ENCODE measurements at places on chromosomes 2 and 18. TPM values are rescaled to one million over a fixed set of nuclear protein-coding genes. Genes with fewer than 3 reads are reported as not detected.
A peak's percentile ranks its signal among the peaks of the same experiment; 100 is the strongest.

DNA sequence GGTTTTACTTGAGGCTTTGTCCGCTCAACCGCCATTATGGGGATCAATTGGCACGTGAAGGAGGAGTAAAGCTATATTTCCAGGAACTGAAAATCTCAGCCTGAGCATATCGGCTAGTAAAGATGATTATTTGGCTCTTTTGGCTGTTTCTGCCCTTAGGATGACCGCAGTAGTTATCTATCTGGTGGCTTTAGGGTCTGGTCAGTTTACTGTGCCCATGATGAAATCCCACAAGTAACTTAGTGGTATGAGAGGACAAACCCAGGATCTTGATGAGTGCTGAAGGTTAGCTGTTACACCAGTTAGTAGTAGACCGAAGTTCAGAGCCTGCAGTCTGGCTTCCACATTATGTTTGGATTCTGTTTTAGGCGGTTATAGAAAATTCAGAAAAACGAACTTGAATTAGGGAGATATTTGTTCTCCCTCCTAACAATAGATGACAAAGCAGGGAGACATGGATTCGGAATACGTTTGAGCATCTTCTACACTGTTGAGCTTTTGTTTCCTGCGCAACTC, 1.2 kb downstream of the MAT2A start:
- peaks cover 16% of the 10 kb centered on the region for H3K4me1 ChIP-seq
- H3K27me3 ChIP-seq, result no peaks in the 10 kb centered on the region
- peaks cover 38% of the 10 kb centered on the region for H3K36me3 ChIP-seq
- H3K4me3 ChIP-seq, result peak overlapping the region; percentile 65
- DNase-seq, result peak; percentile 26

DNA sequence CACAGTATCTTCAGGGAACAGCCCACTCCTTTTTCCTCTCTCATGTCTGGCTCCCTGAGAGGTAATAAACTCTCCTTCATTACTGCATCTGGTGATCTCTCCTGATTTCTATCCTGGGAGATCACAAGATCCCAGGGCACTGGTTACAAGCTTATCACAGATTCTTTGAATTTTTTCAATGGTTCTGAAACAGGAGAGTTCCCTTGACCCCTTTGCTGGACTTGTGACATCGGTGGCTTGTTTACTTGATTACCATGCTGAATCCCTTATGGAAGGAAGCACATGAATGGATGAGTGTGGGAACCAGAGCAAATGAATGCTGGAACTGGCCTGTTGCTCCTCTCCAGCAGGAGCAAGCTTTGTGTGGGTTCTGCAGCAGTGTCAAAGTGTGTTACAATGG, 67.2 kb upstream of the HNMT start:
- no peaks in the 10 kb centered on the region for H3K27me3 ChIP-seq
- no peaks in the 10 kb centered on the region for H3K36me3 ChIP-seq
- DNase-seq, result no peak
- no peak overlapping the region for H3K4me3 ChIP-seq

DNA sequence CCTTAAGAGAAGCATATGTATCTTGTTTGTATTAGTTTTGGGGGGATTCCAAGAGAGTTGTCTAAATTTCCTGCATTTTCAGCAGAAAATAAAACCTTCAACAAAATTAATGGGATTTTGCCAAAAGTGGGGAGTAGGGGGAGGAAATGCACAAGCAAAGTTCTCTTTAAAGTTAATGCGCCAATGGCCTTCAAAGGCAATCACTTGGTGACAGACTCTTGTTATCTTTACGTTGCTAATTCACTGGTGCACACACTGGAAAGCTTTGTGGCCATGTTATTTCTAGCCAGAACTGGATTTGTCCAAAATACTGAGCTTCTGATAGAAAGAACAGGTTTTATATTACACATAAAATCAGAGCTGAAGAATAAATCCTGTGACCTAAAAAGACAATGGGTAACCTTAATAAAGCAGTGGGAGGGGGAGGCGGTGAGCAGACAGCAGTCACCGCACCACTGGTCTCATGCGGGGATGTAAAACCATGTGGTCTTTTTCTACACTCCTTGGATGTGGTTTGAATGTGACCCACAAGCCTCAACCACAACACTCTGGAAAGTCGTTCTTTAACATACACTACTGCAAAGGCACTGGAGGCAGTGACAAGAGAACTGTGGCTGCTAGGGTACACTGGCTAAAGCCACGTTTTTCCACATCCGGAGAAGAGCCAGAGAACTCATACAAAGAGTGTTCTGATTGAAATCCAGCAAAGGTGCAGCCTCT, 176.9 kb upstream of the SMAD7 start:
- no peak overlapping the region for H3K27ac ChIP-seq
- no peak overlapping the region for H3K4me3 ChIP-seq

DNA sequence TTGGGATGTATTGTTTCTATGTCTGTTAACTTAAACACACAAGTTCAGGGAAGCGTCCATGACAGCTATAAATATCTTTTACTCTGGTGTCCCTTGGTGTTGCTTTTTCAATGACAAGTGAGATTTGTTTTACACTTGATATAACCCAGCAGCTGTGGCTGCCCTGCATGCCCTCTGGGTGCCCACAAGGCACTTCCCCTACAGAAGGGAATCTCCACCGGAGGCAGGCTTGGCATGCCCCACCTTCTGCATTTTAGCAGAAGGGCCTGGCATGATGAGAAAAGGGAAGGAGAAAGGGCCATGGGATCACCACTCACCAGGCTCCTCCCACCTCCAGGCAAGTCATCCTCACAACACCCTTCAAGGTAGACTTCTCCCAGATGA, 68.7 kb downstream of the TMEM247 start:
- H3K4me1 ChIP-seq, result peaks cover 5% of the 10 kb centered on the region
- H3K27ac ChIP-seq, result no peak overlapping the region
- no peak for DNase-seq

- H3K27me3 ChIP-seq, result no peaks in the 10 kb centered on the region
- DNase-seq, result no peak
- peaks cover 2% of the 10 kb centered on the region for H3K36me3 ChIP-seq
- H3K4me3 ChIP-seq, result no peak overlapping the region
- H3K27ac ChIP-seq, result no peak overlapping the region
Observed at GRCh38 chr18:80167331-80167730, 58.3 kb downstream of the ADNP2 start.

DNA sequence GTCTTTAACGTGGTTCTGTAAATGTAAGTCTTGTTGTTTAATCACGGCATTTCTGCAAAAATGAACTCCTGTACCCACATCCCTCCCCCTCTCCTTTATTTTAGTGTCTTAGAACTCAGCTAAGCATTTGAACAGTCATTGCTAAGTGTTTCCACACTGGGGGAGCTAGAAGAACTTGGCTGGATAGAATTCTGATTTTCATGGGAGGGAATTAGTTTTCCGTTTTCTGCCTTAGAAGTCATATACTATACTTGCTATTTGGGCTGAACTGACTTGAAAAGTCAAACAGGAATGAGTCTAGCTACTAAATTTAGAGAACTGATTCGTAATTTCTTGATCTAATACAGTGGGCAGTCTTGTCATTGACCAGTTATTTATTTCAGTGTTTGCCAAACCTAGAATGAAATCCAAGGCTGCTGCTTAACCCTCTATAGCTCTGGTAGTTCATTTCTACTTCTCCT, 61.1 kb downstream of the FMNL2 start:
- no peaks in the 10 kb centered on the region for H3K4me1 ChIP-seq
- H3K36me3 ChIP-seq, result no peaks in the 10 kb centered on the region
- no peak overlapping the region for H3K4me3 ChIP-seq
- DNase-seq, result no peak

- H3K36me3 ChIP-seq, result no peaks in the 10 kb centered on the region
- H3K4me3 ChIP-seq, result no peak overlapping the region
- H3K27ac ChIP-seq, result no peak overlapping the region
- peaks cover 7% of the 10 kb centered on the region for H3K27me3 ChIP-seq
- no peak for DNase-seq
Observed at GRCh38 chr2:234048049-234048448, 2.5 kb upstream of the SPP2 start.

DNA sequence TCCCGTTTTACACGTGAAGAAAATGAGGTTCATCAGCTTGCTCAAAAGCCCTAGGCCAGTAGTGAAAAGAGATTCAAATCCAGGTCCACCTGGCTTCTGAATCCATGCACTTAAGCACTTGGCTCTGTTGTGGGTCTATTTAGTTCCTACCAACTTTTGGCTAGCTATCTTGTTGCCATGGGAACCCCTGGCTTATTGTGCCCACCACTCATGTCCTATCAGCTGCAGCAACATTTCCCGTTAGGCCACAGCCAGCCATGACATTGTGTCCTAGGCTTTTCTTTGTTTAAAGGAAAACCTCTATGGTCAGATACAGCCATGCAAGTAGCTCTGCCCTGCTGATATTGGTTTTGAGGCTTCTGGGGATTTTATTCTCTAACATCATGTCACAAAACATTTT, 49.8 kb downstream of the PLEK start:
- no peaks in the 10 kb centered on the region for H3K27me3 ChIP-seq
- no peak overlapping the region for H3K4me3 ChIP-seq
- H3K4me1 ChIP-seq, result no peaks in the 10 kb centered on the region
- DNase-seq, result no peak
- no peak overlapping the region for H3K27ac ChIP-seq

The ABCG5 gene
- 35.8 TPM for polyA plus RNA-seq

The BCL11A gene
- polyA plus RNA-seq, result 28.2 TPM

The FBXO36 gene
- polyA plus RNA-seq, result 2.6 TPM

GRCh38 chr2:65050931-65051330, 5.3 kb upstream of the CEP68 start:
- no peaks in the 10 kb centered on the region for H3K27me3 ChIP-seq
- no peak overlapping the region for H3K27ac ChIP-seq
- H3K4me3 ChIP-seq, result no peak overlapping the region
- H3K4me1 ChIP-seq, result peaks cover 6% of the 10 kb centered on the region
- no peak for DNase-seq

DNA sequence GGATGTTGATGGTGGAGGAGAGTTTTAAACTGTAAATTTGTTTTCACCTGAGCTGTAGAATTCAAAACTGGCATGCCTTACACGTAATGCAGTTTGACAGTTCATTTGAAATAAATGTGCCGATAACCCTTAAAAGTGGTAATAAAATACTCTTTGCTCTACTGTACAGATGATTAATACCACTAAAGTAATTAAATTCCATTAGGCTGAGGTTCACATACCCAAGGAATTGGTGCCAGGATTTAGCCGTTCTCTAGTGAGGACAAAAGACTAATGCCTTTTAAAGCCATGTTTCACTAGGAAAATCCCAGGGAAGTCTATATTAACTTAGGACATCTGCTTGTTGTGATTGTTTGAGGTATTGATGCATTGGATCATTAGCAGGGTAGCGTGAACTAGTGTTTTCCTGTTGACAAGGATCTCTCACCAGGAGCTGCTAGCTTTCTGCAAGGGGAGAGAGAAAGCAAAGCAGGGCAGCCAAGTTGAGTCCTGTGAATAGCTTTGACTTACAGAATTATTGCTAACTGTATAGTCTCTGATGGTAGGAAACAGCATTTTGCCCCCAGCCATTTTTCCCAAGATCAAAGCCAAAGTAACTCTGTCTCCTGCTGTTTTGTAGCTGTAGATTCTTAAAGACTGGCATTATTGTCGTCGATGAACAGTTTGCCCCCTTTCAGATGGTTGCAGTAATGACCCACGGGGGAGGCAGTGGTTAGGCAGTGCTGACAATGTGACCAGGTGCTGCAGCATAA, 280.9 kb upstream of the FANCL start:
- H3K27ac ChIP-seq, result no peak overlapping the region
- H3K27me3 ChIP-seq, result no peaks in the 10 kb centered on the region
- DNase-seq, result no peak
- H3K4me1 ChIP-seq, result no peaks in the 10 kb centered on the region
- H3K36me3 ChIP-seq, result no peaks in the 10 kb centered on the region
- H3K4me3 ChIP-seq, result no peak overlapping the region

- no peaks in the 10 kb centered on the region for H3K4me1 ChIP-seq
- no peaks in the 10 kb centered on the region for H3K27me3 ChIP-seq
- DNase-seq, result no peak
- H3K4me3 ChIP-seq, result no peak overlapping the region
Observed at GRCh38 chr2:211114826-211115455, 558.5 kb downstream of the CPS1 start.

- no peaks in the 10 kb centered on the region for H3K27me3 ChIP-seq
- H3K4me3 ChIP-seq, result no peak overlapping the region
- H3K4me1 ChIP-seq, result peaks cover 7% of the 10 kb centered on the region
- DNase-seq, result no peak
- H3K36me3 ChIP-seq, result no peaks in the 10 kb centered on the region
- H3K27ac ChIP-seq, result no peak overlapping the region
Observed at GRCh38 chr18:3422905-3423304, 27.1 kb upstream of the TGIF1 start.

The KCNJ3 gene
- polyA plus RNA-seq, result 9.9 TPM

DNA sequence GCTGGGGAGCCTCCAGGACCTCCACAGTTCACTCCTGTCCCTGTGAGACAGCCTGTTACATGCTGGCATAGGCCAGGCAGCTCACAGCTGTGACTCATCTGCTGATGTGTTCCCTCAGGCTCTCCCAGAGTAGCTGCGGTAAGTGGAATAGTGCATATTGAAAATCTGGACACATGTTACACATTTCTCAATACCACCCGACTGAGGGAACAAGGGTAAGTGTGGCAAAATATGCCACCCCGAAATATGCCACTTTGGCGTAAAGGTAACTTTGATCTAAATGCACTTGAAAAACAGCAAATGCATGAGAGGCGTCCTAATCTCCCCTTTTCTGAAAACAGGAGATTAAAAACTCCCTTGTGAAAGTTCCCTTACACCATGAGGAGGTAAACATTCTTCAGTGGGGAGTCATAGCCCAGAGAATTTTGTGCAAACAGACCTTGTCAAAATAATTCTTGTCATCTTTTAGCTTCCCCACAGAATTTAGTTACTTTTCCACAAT, 557.9 kb downstream of the CCDC85A start:
- H3K4me3 ChIP-seq, result no peak overlapping the region
- H3K27ac ChIP-seq, result no peak overlapping the region
- no peaks in the 10 kb centered on the region for H3K36me3 ChIP-seq
- H3K4me1 ChIP-seq, result no peaks in the 10 kb centered on the region
- DNase-seq, result no peak

GRCh38 chr2:40032650-40033319, 253.7 kb upstream of the THUMPD2 start:
- H3K27me3 ChIP-seq, result no peaks in the 10 kb centered on the region
- H3K4me1 ChIP-seq, result no peaks in the 10 kb centered on the region
- DNase-seq, result no peak
- no peak overlapping the region for H3K4me3 ChIP-seq
- no peak overlapping the region for H3K27ac ChIP-seq

The EGR4 gene
- polyA plus RNA-seq, result 0.04 TPM

- H3K4me1 ChIP-seq, result peaks cover 4% of the 10 kb centered on the region
- no peak overlapping the region for H3K4me3 ChIP-seq
- no peak for DNase-seq
- H3K27ac ChIP-seq, result no peak overlapping the region
- H3K27me3 ChIP-seq, result peaks cover 71% of the 10 kb centered on the region
Observed at GRCh38 chr2:26564121-26564644, 77.0 kb downstream of the CIB4 start.

DNA sequence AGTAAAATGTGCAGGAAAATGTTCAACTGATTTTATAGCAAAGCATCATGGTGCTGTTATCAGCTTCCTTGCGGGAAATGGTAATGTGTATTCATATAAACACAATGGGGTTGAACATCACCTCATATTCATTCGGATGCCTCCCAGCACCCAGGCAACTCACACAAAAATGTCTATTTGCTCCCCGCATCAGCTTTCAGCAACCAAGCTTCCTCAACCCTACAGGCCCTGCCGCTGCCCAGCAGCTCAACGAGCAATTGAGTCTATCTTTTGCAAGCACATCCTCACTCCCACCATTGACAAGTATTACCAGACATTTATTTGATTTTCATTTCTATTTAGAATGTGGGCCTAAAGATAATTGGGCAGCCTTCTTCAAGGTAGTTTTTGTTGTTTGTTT, 2161.4 kb upstream of the PIK3C3 start:
- no peak overlapping the region for H3K4me3 ChIP-seq
- no peak overlapping the region for H3K27ac ChIP-seq
- DNase-seq, result no peak
- no peaks in the 10 kb centered on the region for H3K36me3 ChIP-seq
- H3K4me1 ChIP-seq, result peaks cover 12% of the 10 kb centered on the region

GRCh38 chr2:198791623-198792022, 666.1 kb downstream of the SATB2 start:
- H3K36me3 ChIP-seq, result no peaks in the 10 kb centered on the region
- H3K27ac ChIP-seq, result no peak overlapping the region
- H3K4me3 ChIP-seq, result no peak overlapping the region

Measured in large intestine (tissue), 12 donors.